ENCODE measurements at places on chromosomes 1 and 21.
A peak's percentile ranks its signal among the peaks of the same experiment; 100 is the strongest.

GRCh38 chr1:66231217-66231616 lies 302.7 kb upstream of the SGIP1 start:
- DNase-seq: no peak

- DNase-seq: no peak
These were observed 42.5 kb downstream of the LRRC8D start for GRCh38 chr1:89863165-89863830.

DNA sequence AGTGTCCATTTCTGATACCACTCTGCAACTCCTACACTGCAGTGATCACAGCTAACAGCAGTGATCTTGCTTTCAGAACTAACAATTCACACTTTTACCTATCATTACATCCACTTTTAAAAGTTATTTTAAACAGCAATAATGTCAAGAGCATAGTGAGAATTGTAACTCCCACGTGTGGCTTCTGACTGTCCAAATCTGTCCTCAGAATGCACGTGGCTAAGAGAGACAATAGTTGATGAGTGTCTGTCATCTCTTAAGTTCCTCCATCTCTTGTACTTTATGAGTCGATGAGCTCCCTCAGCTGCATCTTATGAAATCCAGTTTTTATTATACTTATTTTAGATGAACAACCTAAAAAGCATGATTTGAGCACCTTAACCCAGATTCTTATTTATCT lies 16.5 kb upstream of the CFHR5 start:
- no peak for DNase-seq

DNA sequence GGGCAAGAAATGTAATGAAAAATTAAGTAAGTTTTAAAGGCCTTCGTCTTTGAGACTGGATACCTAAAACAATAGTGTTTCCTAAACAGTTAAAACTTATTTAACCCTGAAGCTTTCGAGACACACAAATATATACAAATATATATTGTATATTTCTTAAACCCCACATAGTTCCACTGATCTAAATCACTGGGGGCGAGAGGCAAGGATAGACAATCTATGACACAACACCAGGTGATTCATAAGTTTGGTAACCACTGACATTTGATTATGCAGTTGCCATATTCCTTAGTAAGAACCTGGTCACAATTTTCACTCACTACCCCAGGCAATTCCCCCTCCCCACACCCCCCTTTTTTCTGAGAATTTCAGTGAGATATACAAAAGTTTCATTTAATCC lies 55.3 kb upstream of the BOLA1 start:
- no peak for DNase-seq

DNA sequence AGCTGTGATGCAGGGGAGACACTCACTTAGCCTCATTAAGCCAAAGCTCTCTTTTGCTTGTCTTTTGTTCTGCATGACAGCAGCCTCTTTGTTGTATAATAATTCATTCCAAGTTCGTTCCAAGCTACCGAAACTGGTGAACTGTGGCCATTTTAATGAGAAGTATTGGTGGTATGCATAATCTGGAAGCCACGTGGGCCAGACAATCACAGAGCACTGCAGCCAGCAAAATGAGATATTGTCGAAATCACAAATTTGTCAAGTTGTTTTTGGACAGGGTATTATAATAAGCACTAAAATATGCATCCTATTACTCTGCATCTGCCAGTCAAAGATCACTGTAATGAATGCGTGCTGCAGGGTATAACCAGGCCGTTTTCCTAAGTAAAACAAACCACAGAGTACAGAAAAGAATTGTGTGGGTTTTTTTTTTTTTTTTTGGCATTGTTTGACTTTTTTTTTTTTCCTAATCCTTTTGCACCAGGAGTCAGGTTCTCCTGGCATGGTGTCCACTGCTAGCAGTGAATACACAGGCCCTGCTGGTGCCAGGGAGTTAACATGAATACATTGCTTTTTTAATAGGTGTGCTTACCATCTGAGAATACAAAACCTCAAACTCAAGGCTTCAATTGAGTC lies 423.9 kb downstream of the PTBP2 start:
- peak; percentile 44 for DNase-seq

- DNase-seq: no peak
These were observed 30.7 kb upstream of the SERBP1 start for GRCh38 chr1:67460676-67461500.

DNA sequence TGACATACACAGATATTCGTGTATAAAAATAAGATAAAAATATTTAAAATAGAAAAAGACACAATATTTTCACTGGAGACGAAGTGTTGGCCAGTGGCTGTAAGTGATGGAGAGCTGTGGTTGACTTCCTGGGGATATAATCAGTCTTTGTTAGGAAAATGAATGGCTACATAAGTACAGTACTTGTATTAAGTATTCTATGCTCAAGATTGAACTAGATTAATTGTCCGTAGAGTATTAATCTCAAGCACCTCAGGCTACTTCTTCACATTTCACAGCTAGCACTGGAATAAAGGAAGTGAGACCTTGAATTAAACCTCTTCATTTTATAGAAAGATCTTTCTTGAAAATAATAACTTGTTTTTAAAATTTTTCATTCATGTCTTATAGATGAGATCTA lies 39.0 kb upstream of the RGS5 start:
- DNase-seq: no peak

- DNase-seq: no peak
These were observed 40.3 kb downstream of the HSF2BP start for GRCh38 chr21:43618940-43619339.

- DNase-seq: no peak
These were observed 56.9 kb downstream of the ADAMTS5 start for GRCh38 chr21:26909972-26910371.

DNA sequence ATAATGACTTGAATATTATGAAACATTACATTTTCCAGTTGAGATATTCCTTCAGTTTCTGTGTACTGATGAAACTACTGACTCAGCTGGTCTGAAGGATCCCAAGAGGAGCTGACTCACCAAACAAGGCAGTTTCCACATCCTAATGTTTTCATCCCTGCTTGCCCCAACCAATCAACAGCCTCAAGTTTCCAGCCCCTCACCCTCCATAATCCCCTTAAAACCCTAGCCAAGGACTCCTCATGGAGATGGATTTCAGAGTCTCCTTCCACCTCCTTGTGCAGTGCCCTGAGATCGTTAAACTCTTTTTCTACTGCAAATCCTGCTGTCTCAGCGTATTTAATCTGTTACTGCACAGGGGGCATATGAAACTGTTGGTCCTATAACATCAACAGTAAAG lies 83.1 kb upstream of the HAO2 start:
- DNase-seq: no peak

- DNase-seq: no peak
These were observed 1.6 kb downstream of the TENT5C start for GRCh38 chr1:117607471-117607870.

DNA sequence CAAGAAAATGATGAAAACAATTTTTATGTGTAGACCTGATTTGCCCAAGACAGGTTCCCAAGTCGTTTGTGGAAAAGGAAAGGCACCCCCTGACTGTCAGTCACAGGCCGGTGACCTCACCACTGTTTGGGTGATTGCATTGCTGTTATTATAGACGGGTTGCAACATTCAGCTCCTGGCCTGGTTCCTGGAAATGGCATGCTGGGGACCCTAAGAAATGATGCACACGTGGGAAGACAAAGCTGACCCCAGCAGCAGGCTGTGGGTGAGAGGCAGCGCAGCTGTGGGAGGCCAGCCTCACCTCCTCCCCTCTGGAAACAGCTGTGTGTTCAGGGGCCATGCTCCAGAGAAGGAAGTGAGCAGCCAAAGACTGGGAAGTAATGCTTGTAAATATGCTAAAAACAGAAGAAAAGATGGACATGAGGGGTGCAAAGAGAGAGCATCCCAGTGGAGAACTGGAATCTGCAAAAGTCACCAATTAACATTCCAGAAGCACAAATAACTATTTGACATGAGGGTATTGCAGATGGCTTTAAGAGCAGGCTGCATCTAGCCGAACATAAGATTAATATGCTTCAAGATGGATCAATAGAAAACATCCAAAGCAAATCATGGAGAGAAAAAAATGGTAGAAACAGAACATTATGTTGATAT lies 23.4 kb upstream of the ABCG1 start:
- no peak for DNase-seq

- DNase-seq: no peak
These were observed 229.3 kb downstream of the DISC1 start for GRCh38 chr1:231855926-231856325.

- no peak for DNase-seq
These were observed 504 bp downstream of the SCCPDH start for GRCh38 chr1:246724731-246725095.

DNA sequence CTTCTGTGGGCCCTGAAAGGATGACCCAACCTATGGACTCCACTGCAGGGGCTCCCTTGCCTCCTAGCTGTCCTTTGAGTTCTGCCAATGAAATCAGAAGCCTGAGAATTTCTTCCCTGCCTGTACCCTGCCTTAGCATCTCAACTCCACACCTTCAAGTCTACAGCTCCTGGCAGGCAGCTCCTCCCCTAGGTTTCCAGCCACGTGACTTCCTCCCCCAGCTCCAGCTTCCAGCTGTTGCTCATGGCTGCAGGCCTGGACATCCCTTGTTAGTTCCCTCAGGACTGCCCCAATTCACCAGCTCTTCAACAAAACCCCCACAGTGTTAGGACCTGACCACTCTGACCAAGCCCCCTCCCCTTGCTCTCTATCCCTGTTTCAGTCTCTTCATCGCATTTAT lies 2.4 kb downstream of the RCAN1 start:
- DNase-seq: peak; percentile 47
